IMR-90 (cell line): ENCODE measurements at places on chromosomes 2 and 18.
A peak's percentile ranks its signal among the peaks of the same experiment; 100 is the strongest.

GRCh38 chr2:7033136-7033960 is 116.1 kb downstream of the RNF144A start:
- no peaks in the 10 kb centered on the region for H3K4me1 ChIP-seq
- H3K27ac ChIP-seq, result no peak overlapping the region
- no peak for DNase-seq
- no peaks in the 10 kb centered on the region for H3K36me3 ChIP-seq

DNA sequence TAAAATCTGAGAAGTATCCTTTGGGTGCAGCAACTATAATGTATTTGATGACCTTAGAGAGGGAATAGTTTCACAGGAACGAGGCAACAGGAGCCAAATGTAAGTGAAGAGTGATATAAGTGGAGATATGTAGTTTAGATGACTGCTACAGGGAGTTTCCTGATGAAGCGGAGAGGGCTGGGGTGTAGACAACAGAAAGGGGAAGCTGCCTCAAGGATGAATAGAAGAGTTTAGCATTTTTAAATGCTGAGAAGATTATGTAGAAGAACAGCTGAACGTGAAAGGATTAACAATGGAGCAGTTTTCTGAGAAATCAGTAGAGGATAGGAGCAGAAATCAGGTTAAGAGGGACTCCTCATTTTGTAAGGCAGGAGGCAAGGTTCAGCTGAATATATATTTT is 133.3 kb downstream of the LCLAT1 start:
- H3K27me3 ChIP-seq, result no peaks in the 10 kb centered on the region
- no peak overlapping the region for H3K27ac ChIP-seq
- no peak for DNase-seq
- no peaks in the 10 kb centered on the region; the same call in 1 of the 2 replicates for H3K36me3 ChIP-seq
- no peaks in the 10 kb centered on the region for H3K4me1 ChIP-seq
- H3K4me3 ChIP-seq, result no peak overlapping the region

DNA sequence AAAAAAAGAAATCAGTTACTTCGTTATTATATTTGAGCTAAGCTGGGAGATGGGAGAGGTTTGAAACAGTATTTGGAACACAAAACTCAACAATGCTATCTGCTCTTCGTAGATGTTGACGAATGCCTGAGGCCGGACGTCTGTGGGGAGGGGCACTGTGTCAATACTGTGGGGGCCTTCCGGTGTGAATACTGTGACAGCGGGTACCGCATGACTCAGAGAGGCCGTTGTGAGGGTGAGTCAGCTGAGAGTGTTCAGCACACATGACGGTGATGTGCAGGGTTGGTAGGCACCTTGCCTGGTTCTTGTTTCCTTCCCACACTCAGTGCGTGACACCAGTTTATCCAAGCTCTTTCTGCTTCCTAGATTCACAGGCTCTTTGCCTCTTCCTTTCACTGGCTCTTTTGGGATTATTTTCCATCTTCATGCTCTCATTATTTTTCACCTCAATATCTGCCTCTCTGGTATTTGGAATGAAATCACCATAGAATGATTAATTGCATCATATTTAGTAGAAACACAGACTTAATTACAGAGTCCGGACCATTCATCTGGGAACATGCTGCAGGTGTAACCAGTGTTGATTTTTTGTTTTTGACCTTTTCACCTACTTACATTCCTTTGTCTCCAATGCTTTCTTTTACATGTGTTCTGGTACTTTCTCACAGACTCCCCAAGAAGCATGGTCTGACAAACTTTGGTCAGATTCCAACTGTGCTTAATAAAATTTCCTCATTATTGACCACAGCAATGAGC is 200.6 kb upstream of the RASGRP3 start:
- no peaks in the 10 kb centered on the region for H3K27me3 ChIP-seq
- no peak overlapping the region for H3K4me3 ChIP-seq
- 0 out of 2 replicates have a peak overlapping the region, but pooled peaks have one; percentile 0 for H3K27ac ChIP-seq
- peak; percentile 96 for DNase-seq
- peaks cover 40% of the 10 kb centered on the region for H3K36me3 ChIP-seq

DNA sequence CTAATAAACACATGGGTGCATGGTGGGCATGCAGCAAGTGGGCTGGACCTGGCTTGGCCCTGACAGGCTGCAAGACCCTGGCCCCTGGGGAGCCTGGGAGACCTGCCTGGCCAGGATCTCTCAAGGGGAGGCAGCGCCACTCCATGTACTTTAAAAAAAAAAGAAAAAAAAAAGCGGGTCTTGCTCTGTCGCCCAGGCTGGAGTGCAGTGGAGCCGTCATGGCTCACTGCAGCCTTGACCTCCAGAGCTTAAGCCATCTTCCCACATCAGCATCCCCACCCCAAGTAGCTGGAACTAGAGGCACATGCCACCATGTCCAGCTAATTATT is 29.5 kb upstream of the SEMA4C start:
- DNase-seq, result no peak
- no peaks in the 10 kb centered on the region; the same call in 1 of the 2 replicates for H3K27me3 ChIP-seq
- H3K4me1 ChIP-seq, result peaks cover 3% of the 10 kb centered on the region; the same call in 1 of the 2 replicates
- H3K27ac ChIP-seq, result no peak overlapping the region
- H3K4me3 ChIP-seq, result no peak overlapping the region
- H3K36me3 ChIP-seq, result no peaks in the 10 kb centered on the region

- H3K27me3 ChIP-seq, result no peaks in the 10 kb centered on the region; the same call in 1 of the 2 replicates
- DNase-seq, result peak; percentile 16
- no peaks in the 10 kb centered on the region for H3K36me3 ChIP-seq
- no peak overlapping the region for H3K4me3 ChIP-seq
- H3K4me1 ChIP-seq, result no peaks in the 10 kb centered on the region
Observed at GRCh38 chr2:67880291-67880761, 182.5 kb downstream of the C1D start.

DNA sequence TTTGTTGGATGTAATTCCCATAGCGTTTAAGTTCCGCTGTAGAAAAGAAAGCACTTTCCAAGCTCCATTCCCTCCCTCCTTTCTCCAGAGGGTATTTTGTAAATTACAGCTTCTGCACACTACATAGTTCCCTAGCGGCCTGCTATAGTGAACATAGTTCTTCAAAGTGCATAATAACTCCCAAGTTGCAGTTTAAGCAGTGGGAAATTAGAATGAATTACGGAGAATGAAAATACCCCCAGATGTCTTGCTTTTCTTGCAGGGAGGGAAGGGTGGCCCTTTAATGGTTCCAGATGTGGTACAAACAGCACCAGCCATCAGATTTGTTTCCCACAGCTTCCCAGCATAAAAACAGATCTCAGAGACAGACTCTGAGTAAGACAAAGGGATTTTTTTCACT is 893.9 kb downstream of the SUCLG1 start:
- no peak overlapping the region for H3K4me3 ChIP-seq
- no peaks in the 10 kb centered on the region for H3K27me3 ChIP-seq
- no peaks in the 10 kb centered on the region for H3K36me3 ChIP-seq
- H3K4me1 ChIP-seq, result no peaks in the 10 kb centered on the region

- H3K4me3 ChIP-seq, result no peak overlapping the region
- H3K36me3 ChIP-seq, result no peaks in the 10 kb centered on the region
- H3K27me3 ChIP-seq, result no peaks in the 10 kb centered on the region
- no peak for DNase-seq
Observed at GRCh38 chr2:209578394-209579001, 154.7 kb downstream of the MAP2 start.

DNA sequence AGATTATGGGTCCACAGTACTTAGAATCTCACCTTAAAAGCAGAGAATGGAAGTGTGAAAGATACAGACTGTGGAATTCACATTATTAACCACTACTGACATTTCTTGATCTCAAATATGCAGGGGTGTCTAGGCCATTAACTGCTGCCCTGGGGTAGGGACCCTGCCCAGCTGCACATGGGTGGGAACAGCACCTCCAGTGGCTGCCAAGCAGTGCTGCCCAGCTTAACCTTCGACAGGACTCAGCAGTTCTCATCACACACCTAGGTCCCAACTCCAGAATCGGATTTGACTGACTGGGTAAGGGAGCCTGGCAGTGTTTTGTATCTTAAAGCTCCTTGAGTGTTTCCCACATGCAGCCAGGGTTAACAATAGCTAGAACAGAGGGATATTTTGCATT is 14.9 kb downstream of the ERFE start:
- H3K27me3 ChIP-seq, result no peaks in the 10 kb centered on the region
- H3K4me1 ChIP-seq, result peaks cover 19% of the 10 kb centered on the region
- H3K4me3 ChIP-seq, result no peak overlapping the region

GRCh38 chr2:227248876-227249275 is 76.2 kb upstream of the MFF start:
- H3K27ac ChIP-seq, result no peak overlapping the region
- no peak for DNase-seq
- H3K36me3 ChIP-seq, result no peaks in the 10 kb centered on the region
- no peaks in the 10 kb centered on the region for H3K4me1 ChIP-seq
- H3K27me3 ChIP-seq, result no peaks in the 10 kb centered on the region; the same call in none of the 2 replicates
- H3K4me3 ChIP-seq, result no peak overlapping the region

DNA sequence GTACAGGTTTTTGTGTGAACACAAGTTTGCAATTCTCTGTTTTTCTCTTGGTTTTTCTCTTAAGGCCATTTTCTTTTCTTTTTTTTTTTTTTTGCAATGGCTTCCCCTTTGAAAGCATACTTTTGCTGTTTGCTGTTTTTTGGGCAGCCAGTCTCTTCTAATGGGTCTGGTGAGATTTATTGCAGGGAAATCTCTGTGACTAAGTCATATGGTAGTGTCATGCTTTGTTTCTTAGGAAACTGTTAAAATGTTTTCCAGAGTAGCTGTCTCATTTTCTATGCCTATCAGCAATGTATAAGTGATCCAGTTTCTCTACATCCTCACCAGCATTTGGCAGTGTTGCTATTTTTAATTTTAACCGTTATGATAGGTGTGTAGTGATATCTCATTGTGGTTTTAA is 27.9 kb upstream of the CDCA7 start:
- no peaks in the 10 kb centered on the region for H3K4me1 ChIP-seq
- H3K36me3 ChIP-seq, result no peaks in the 10 kb centered on the region
- no peaks in the 10 kb centered on the region for H3K27me3 ChIP-seq
- peak; percentile 24 for DNase-seq
- no peak overlapping the region for H3K27ac ChIP-seq

- no peak overlapping the region for H3K27ac ChIP-seq
Observed at GRCh38 chr18:56568986-56569385, 69.4 kb downstream of the TXNL1 start.

DNA sequence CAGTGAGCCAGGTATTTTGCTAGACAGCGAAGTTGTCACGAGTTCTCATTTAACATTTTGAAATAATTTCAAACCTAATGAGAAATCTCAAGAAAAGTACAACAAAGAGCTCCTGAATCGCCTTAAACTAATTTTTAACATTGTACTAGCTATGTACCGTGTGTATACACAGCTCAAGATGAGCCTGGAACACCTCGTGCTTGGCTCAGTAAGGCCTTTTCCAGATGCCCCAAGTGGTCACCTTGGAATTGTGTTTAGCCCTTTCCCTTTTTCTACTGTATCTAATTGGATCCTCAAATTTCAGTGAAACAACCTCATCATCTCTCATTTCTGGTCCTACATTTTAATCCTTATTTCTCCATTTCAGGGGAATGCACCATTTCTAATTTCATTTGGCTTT is 7.2 kb downstream of the PTPN4 start:
- no peak for DNase-seq
- H3K27ac ChIP-seq, result no peak overlapping the region
- no peaks in the 10 kb centered on the region for H3K27me3 ChIP-seq
- H3K4me3 ChIP-seq, result no peak overlapping the region
- H3K4me1 ChIP-seq, result no peaks in the 10 kb centered on the region

DNA sequence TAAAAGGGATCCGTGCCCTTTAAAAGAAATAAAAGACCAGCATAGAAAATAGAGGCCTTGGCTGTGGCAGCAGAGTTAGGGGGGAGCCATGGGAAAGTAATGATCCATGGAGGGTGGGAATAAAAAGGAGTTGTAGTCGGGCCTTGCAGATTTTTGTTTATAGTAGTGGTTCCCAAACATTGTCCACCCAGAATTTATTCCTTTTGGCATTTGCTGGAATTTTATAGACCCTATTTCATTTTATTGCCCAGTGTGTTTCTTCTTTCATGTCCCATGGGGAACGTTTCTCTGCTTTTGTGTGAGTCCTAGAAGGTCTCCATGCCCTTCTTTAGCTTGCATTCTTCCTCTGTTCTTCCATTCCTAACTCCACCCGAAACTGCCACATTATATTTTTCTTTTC is 222.2 kb downstream of the LTBP1 start:
- H3K4me3 ChIP-seq, result no peak overlapping the region
- no peaks in the 10 kb centered on the region for H3K27me3 ChIP-seq
- peaks cover 2% of the 10 kb centered on the region; the same call in 1 of the 2 replicates for H3K36me3 ChIP-seq
- no peak overlapping the region for H3K27ac ChIP-seq

DNA sequence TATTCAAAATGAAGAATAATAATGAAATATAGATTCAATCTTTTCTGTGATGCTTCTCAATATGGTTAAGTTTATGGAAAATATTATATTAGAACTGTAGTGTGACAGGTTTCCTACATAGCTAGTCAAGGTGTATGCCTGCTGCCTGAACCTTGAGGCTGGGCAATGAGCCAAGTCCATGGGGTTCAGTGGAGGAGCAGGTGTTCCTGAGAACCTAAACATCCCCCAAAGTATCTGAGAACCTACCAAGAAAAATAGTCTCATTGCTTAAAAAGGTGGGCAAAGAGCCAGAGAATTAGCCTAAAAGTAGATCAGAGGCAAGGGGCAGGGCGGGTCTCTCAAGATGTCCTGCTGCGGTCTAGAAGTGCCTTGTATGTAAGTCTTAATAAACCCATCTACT is 185.9 kb upstream of the SPHKAP start:
- H3K36me3 ChIP-seq, result no peaks in the 10 kb centered on the region
- no peaks in the 10 kb centered on the region for H3K27me3 ChIP-seq
- H3K27ac ChIP-seq, result no peak overlapping the region
- H3K4me3 ChIP-seq, result no peak overlapping the region
- no peaks in the 10 kb centered on the region for H3K4me1 ChIP-seq

- no peak overlapping the region for H3K4me3 ChIP-seq
- no peaks in the 10 kb centered on the region for H3K36me3 ChIP-seq
- no peaks in the 10 kb centered on the region for H3K4me1 ChIP-seq
- H3K27ac ChIP-seq, result no peak overlapping the region
Observed at GRCh38 chr2:8691859-8692437, 10.1 kb downstream of the ID2 start.

GRCh38 chr2:151552287-151552686 is 142.6 kb downstream of the RIF1 start:
- H3K36me3 ChIP-seq, result no peaks in the 10 kb centered on the region
- H3K27ac ChIP-seq, result no peak overlapping the region
- H3K4me3 ChIP-seq, result no peak overlapping the region

GRCh38 chr2:188395903-188396689 is 104.4 kb downstream of the GULP1 start:
- no peak overlapping the region for H3K27ac ChIP-seq
- H3K27me3 ChIP-seq, result no peaks in the 10 kb centered on the region
- no peak overlapping the region for H3K4me3 ChIP-seq
- no peaks in the 10 kb centered on the region for H3K36me3 ChIP-seq
- DNase-seq, result no peak

DNA sequence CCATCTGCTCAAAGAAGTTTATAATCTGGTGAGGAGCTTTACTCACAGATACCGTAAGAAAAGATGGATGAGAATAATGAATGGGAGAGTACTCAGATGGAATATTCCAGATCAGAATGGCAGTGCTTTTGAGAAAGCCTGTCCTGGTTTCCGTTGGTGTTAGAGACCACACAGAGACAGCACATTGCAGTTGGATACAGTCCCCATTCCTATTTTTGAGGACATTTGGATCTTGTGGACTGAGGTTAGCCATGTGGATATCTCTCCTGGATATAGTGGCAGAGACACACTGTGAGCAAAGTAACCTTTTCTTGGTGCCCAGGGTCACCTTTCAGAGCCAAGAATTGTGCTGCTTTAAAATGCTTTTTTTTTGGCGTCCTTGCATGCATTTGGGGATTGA is 63.7 kb downstream of the TANC1 start:
- peaks cover 24% of the 10 kb centered on the region for H3K4me1 ChIP-seq
- H3K4me3 ChIP-seq, result no peak overlapping the region
- peak overlapping the region; percentile 38; the same call in 1 of the 2 replicates for H3K27ac ChIP-seq

GRCh38 chr2:151777487-151777886 is 43.2 kb upstream of the NEB start:
- no peaks in the 10 kb centered on the region for H3K27me3 ChIP-seq
- no peak overlapping the region for H3K27ac ChIP-seq
- H3K36me3 ChIP-seq, result peaks cover 10% of the 10 kb centered on the region
